ENCODE measurements at places on chromosomes 1 and 21.

DNA sequence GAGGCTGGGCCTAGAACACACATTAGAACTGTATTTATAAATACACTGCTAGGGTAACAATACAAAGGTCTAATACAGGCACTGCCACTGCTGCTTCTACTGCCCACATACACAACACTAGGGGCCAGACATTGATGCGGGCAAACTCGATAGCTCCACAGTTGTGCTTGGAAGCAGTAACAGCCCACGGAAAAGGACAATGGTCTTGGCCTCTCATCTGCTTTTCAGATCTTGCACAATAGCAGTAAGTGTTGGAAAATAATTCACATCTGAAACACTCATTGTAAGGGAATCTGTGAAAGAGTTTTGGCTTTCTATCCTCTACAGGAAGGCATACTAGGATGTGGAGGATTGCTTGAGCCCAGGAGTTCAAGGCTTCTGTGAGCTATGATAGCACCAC lies 6.9 kb upstream of the SPOCD1 start:
- no peak for DNase-seq

GRCh38 chr1:216005916-216006315 lies 417.3 kb downstream of the USH2A start:
- peak; percentile 16 for DNase-seq

- DNase-seq, result no peak
Measured at GRCh38 chr1:173489149-173489600, 12.0 kb downstream of the PRDX6 start.

DNA sequence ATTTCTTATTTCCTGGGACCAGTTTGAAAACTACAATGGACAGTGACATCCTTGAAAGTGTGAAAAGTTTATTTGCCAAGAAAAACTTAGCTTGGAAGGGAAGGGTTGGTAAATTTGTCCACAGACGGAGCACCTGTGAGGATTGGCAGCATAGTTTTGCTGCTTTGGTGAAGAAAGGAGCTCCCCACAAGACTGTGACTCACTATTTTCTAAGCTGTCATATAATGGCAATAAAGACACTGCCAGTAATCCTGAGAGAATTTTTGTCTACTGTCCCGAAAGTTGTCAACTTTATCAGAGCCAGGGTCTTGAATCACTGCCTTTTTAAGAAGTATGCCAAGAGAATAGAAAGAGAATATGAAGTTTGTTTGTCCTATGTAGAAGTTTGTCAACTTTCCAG lies 230.8 kb downstream of the NEGR1 start:
- no peak for DNase-seq

DNA sequence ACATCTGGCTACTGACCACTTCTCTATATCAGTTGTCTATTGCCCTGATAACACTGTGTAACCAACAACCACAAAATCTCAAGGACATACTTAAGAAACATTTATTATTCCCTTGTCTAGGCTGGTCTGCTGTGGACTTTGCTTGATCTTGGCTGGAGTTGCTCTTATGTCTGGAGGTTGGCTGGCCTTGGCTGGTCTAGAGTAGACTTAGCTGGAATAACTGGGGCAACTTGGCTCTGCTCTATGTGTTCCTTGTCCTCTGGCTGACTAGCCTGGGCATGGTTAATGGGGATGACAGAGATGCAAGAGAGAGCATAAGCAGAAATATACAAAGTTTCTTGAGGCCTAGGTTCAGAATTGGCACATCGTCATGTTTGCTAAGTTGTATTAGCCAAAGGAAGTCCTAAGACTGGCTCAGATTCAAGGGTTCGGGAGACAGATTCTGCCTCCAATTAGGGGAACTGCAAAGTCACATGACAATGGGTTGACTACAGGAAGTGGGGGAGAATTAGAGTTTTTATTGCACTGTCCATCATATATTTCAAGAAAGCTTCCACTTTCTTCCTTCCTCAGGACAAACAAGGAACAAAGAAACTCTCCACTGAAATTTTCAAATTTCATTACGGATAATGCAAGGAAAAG lies 61.4 kb upstream of the HMCN1 start:
- no peak for DNase-seq

DNA sequence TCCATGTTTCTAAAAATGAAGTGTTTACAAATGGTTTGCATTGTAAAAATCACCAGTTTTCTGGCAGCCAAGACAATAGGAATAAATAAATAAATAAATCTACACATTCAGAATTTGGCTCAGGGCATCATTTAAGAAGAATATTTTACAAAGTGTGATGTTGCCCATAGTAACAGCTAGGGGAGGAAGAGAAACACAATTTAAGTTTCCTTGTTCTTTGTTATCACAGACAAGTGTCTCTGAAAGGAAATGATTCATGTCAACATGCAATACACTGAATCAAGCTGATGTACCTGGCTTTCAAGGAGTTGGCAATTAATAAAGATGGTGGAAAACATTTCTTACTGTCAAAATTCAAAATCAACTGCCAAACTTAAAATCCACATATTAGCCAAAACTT lies 74.7 kb downstream of the LHX8 start:
- no peak for DNase-seq

- peak; percentile 84 for DNase-seq
Measured at GRCh38 chr1:117695796-117696490, 90.1 kb downstream of the TENT5C start.

DNA sequence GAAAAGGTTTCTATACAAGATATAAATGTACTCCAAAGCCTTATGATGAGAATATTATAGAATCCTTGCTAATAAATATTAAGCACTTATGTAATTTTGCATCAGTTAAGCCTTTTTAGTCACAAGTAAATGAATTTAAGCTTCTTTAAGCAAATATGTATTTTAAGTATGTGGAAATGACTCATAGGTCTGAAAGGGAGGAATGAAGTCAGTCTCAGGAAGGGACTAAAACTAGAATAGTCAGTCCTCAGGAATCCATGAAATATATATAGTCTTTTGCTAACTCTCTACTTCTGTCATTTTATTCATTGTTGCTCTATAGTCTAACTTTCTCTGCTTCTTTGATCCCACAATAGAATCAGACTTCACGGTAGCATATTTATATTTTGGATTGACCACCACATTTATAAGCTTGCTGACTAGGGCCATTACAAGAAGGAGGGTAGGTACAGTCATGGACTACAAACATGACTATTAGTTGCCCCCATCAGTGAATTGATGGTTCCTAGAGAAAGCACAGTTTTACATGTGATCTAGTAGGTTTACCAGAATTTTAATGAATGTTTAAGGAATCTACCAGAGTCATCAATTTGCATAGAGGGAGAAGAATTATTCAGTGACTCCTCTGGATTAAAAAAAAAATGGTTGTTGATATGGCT lies 20.2 kb upstream of the RABGGTB start:
- peak; percentile 80 for DNase-seq

DNA sequence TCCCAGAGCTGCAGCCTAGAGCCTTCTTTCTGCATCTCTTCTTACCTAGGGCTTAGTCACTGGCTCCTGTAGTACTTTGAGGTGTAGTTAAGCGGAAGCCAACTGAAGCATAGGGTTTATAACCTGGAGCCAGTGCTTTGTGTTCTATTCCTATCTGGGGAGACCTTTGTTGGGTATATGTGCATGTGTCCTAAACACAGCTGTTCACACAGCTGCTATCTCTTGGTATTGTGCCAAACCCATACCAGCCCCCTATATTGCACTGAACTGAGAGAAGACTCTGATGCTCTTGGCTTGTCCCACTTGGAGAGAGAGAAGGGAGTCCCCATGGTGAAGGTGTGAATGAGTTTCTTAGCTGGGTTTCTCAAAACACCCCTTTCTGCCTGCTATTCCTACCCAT lies 17.2 kb upstream of the NFASC start:
- DNase-seq, result no peak

GRCh38 chr1:86741947-86742572 lies 37.7 kb downstream of the SH3GLB1 start:
- DNase-seq, result peak; percentile 26

GRCh38 chr1:221809091-221810029 lies 67.5 kb upstream of the DUSP10 start:
- DNase-seq, result no peak

- no peak for DNase-seq
Measured at GRCh38 chr1:162918151-162918754, 57.3 kb upstream of the CCDC190 start.

GRCh38 chr1:63087966-63088365 lies 234.4 kb upstream of the FOXD3 start:
- no peak for DNase-seq

DNA sequence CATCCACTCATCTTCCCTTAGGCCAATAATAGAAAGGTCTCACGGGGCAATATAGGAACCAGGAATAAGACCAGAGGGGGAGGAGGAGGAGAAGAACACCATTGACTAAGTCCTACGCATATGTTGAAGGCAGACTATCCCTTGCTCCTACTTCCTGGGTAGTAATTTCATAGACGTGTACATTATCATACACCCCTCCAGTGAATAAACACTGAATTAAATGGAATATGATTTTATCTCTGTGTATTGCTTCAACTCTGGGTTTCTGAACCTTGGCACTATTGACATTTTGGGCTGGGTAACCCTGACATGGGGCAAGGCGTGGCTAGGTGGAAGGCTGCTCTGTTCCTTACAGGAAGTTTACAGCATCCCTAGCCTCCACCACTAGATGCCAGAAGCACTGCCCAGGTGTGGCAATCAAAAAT lies 17.3 kb upstream of the FHAD1 start:
- DNase-seq, result no peak

DNA sequence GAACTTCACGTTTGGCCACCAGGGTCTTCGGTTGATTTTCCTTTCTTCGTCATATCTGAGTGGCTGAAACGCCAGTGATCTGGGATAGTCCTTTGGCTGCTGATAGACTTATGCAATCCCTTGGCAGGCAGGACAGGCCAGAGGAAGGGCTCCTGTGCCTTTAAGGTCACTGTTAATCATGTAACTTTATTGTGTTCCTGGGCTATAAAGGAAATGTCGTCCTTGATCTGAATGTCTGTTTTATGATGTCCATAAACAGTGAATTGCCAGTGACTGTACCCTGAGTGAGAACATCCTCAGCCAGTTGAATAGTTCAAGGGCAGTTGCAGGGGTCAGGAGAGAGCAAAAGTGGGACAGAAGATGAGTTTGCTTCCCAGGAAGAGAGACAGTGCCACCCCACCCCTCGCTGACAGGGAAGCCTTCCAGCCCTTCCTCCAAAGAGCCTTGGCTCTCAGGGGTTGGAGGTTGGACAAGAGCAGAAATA lies 68.0 kb downstream of the PDE9A start:
- no peak for DNase-seq

- peak; percentile 5 for DNase-seq
Measured at GRCh38 chr1:186033847-186034271, 299.7 kb downstream of the HMCN1 start.

- DNase-seq, result no peak
Measured at GRCh38 chr1:202018468-202019234, 8.3 kb downstream of the ELF3 start.

DNA sequence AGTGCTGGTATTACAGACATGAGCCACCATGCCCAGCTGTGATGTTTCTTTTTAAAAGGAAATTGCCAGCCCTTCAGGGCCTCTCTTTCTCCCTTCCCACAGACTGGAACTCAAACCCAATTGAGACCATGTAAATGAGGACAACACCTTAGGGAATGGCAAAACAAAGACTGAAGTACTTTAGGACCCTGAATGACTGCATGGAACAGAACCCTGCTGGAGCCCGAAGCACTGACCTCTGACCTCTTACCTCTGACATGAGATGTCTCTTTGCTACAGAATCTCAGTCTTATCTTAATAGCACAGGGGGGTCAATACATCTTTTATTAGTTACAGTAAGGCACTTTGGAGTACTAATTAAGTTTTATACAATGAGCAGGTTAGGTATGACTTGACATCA lies 15.5 kb upstream of the DR1 start:
- DNase-seq, result no peak

DNA sequence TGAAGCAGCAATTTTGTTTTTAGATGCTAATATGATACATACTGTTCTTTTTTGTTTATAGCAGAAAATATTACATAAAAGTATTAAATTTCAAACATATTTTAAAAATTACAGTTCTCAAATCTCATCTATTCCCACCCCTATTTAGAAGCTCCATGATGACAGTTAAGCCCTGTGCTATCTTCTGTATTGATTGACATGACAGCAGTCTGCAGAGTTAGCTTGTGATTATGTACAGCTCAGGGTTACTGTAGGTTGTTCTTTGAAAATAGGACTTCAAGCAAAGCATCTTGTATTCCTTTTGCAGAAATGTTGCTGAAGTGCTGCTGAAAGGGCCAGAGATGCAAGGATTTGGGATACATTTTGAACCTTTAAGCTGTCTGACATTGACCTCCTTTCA lies 8.2 kb downstream of the GPSM2 start:
- DNase-seq, result no peak

- DNase-seq, result no peak
Measured at GRCh38 chr1:224804220-224804619, 125.3 kb upstream of the DNAH14 start.

DNA sequence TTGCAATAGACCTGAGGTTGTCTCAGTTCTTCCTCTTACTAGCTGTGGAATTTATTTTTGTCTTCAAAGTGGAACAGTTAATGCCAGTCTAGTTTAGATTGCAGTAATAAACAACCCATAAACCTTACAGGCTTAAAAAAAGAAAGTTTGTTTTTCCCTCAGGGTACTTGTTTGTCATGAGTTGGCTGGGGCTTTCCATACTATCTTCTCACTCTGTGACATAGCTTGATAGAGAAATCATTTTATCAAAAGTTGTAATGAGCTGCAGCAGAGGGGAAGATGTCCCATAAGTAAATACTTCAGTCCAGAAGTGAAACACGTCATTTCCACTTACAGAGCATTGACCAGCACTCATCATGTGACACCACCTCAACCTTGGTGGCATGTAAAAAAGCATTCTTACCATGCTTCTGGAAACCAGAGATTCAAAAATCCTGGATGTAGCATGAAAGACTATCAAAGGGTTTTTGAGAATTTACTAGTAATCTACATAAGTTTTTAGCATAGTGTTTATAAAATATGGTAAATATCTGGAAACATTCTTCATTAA lies 62.8 kb upstream of the COL11A1 start:
- peak; percentile 5 for DNase-seq

DNA sequence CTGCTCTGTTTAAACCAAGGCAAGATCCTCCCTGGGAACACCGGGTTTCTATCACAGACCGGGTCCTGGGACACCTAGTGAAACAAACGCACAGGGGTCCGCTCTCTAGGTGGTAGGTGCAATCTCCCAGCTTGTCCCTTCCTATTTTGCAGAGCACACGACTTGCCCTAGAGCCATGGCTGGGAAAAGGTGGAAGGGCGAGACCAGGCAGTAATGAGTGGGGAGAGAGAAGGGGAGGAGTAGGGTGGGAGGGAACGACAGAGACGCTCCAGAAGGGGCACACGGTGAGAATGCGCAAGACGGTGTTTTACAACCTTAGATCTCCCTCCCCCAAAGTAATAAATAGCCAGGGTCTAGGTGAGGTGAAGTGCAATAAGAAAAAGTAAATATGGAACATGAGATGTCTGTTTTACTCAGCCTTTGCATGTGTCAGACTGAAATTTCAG lies 9.3 kb upstream of the ARHGAP29 start:
- no peak for DNase-seq

GRCh38 chr1:214801191-214801590 lies 198.2 kb downstream of the CENPF start:
- peak; percentile 4 for DNase-seq

GRCh38 chr21:42278451-42279149 lies 36.6 kb downstream of the TFF3 start:
- no peak for DNase-seq

- peak; percentile 26 for DNase-seq
Measured at GRCh38 chr1:182700351-182700709, 15.9 kb upstream of the RGS8 start.
